ENCODE measurements at places on chromosomes 7 and 10.

- no peak for DNase-seq
Measured at GRCh38 chr7:131957338-131958020, 401.1 kb upstream of the PODXL start.

DNA sequence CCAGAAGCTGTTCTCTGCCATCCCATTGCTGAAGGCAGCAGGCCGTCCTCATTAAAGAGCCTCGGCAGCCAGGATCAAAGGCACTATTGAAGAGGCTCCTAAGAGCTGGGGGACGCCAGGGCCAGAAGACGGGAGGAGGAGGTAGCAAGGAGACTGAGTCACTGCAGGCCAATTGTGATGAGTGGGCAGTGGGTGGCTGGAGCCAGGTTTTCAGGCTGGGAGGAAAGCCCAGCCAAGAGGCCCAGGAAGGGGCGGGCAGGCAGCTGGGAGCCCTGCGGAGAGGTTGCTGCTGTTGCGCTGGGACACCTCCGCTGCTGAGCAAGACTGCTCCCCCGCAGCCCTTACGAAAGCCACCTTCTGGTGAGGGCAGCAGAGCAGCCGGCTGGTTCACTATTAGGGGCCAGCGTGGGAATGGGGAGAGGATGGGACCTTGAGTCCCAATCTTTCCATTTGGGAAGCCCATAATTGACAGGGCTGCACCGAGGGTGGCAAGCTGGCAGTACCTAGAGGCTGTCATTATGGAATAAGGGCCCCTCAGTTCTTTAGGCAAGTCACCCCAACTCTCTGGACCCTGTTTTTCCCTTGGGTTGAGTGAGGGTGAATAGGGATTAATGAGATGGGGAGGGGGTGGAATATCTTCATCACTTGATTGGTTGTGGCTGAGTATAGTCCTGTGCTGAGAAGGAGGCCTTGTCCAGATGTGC lies 48.4 kb downstream of the UNC5B start:
- no peak for DNase-seq

DNA sequence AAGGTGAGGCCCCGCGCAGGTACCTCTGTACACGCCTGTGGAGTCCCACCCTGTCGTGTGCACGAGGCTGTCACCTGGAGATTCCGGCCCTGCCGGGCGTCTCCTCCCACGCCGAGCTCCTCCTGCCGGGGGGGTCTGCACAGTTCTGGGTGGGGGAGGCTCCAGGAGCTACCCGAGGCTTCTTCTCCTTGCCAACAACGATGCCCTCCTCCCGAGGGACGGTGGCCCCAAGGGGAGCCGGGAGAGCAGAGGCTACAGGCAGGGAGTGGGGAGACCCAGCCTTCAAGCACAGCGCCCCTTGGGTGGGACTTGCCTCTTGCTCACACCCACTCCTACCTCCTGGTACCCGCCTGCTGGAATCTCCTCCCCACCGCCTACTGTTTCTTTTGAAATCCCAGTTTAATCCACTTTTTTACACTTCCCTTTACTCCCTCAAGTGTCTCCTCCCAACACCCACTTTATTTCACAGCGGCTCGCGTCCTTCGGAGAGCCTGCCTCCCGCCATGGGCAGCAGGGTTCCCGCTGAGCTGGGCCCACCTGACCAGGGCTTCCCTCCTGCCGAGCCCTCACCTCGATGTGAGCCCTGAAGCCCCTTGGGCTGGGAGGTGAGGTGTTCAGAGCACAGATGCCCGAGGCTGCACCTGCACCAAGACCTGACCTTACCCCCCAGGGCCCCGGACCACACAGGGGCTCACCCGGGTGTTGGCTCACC lies 338.1 kb downstream of the DNAJB6 start:
- DNase-seq, result no peak

DNA sequence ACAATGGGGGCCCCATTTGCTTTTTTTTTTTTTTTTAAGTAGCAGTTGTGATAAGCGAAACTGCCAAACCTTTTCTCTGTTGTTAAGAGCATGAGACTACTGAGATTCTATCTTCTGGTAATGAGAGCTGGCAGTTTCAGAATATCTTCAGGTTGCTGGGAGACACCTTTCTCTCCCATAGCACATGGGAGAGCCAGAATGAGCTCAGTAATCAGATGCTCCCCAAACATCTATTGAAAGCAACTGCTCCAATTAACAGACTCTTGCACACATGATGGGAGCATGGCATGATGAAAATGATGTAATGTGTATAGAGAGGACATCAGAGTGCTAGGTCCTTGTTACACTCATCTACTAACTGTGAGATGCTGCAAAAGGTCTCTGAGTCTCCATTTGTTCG lies 18.8 kb downstream of the MYO3A start:
- no peak for DNase-seq

GRCh38 chr7:36372156-36372555 lies 17.5 kb upstream of the ANLN start:
- DNase-seq, result no peak

DNA sequence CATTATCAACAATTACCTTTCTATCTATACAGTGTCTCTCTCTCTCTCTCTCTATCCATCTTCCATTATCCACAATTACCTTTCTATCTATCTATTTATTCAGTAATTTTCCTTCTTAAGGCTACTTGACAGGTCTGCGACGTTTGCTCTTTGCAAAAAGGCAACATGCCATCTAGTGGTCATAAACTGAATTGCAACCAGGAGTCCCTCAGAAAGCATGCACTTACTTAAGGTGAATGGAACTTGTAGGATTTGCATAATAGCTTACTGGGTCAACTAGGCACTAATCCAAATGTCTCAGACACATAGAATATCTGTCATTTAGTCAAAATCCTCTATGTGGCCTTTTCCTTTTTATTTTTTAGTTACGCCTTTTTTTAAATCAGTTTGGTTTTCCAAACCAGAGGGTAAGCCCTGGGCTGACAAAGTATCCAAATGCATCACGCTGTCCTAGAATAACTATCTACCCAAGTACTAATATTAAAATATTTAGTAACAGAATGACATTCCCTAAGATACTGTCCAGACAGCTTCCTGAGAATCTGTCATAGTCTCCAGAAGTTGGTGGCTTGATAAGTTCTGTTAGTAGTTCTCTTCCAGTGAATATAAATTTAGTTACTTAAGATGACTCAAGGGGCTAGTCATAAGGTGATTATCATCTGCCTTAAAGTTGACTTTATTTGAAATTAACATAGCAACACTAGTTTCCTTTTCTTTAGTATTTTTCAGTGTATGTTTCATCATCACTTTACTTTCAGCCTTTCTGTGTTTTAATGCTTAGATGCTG lies 208.3 kb downstream of the PPP1R3A start:
- peak; percentile 40 for DNase-seq

- peak; percentile 35 for DNase-seq
Measured at GRCh38 chr7:119175911-119176627, 951.6 kb downstream of the ANKRD7 start.

DNA sequence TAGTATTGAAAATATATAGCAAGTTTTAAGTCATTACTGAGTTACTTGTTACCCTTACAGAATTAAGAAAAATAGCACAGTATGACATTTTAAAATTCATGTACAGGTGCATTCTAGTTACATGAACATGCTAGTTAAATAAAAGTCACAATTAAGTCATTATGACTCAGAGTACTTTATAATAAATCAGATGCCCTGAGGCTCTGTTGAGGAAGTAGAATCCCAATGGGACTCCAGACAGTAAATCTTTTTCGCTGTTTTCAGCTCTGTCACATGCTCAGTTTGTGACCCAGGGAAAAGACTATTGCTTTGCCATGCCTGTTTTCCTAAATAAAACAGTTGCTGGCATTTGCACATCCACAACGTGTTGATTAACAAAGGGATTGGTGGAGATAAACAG lies 21.0 kb downstream of the NUDT13 start:
- no peak for DNase-seq

- no peak for DNase-seq
Measured at GRCh38 chr7:141562036-141562435, 10.8 kb downstream of the AGK start.

GRCh38 chr7:5755704-5756504 lies 25.6 kb downstream of the RNF216 start:
- no peak for DNase-seq

DNA sequence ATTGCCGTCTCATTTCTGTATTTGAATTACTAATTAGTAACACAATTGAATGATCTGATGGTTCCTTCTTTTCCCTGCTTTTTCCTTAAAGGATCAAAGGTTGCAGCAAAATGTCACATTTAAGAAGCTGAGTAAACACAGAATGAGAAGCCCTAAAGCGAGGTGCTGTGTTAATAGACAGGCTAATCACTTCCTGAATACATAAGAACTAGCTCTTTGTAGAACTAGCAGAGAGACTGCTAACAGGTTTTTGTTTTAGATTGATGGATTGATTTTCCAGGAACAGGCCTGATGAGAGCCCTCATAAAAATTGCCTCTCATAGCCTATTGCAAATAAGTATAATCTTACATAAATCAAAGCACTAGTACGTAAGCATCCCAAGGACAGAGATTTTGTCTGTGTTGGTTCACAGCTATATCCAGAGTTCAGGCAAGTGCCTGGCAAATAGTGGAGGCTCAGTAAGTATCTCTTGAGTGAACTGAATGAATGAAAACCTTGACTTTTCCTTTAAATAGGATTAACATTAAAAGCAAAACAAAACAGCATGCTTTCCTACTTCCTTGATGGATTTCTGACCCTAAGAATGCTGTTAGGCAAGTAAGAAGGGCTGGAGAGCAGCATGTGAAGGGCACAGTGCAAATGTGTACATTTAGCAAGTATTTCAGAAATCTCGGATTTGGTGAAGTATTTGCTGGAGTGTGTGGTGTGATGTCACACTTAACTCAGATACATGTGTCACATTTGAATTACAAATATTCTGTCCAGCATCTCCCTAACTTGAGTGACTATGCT lies 3.3 kb downstream of the TMEM229A start:
- no peak for DNase-seq

DNA sequence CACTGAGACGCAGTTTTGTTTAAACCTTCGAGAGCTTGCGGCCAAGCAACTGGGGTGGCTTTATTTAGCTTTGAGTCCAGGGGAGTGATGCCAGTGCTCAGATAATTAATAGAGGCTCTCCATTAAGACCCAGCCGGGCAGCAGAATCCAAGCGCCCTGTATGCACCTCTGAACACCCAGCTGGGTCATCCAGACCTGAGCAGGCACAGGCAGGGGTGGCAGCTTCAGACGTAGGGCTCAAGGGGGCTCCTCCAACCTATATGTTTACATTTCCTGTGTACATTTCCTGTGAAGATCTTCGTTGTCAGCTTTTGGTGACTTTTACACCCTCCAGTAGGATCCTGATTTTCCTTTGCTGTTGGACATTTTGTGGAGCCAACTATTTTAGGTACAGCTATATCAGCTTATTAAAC lies 719.5 kb downstream of the LRMDA start:
- no peak for DNase-seq

GRCh38 chr7:151398446-151399304 lies 11.2 kb downstream of the WDR86 start:
- DNase-seq, result no peak

DNA sequence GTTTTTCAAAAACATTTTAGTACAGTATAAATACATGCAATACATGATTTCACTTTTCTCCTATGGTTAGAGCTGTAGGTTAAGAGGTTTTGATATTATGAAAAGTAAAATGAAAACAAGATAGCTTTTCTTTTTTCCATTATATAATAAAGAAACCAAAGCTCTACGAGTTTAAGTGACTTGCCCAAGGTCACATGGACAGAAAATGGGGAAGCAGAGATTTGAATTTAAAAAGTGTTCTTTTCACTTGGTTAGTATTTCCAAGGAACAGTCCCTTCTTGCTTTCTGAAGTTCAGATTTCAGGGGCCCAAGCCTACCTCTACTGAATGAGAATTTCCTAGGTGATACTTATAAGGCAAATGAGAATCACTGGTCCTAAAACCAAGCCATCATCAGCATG lies 13.2 kb upstream of the MAP3K8 start:
- DNase-seq, result no peak

GRCh38 chr10:16989826-16990293 lies 139.8 kb downstream of the CUBN start:
- DNase-seq, result no peak

GRCh38 chr10:89431977-89432376 lies 17.6 kb downstream of the IFIT5 start:
- no peak for DNase-seq

- no peak for DNase-seq
Measured at GRCh38 chr7:119733127-119733879, 539.7 kb upstream of the KCND2 start.

GRCh38 chr7:149804106-149804505 lies 30.7 kb upstream of the ZNF467 start:
- DNase-seq, result no peak

GRCh38 chr10:128606055-128606454 lies 479.8 kb upstream of the MKI67 start:
- DNase-seq, result no peak

DNA sequence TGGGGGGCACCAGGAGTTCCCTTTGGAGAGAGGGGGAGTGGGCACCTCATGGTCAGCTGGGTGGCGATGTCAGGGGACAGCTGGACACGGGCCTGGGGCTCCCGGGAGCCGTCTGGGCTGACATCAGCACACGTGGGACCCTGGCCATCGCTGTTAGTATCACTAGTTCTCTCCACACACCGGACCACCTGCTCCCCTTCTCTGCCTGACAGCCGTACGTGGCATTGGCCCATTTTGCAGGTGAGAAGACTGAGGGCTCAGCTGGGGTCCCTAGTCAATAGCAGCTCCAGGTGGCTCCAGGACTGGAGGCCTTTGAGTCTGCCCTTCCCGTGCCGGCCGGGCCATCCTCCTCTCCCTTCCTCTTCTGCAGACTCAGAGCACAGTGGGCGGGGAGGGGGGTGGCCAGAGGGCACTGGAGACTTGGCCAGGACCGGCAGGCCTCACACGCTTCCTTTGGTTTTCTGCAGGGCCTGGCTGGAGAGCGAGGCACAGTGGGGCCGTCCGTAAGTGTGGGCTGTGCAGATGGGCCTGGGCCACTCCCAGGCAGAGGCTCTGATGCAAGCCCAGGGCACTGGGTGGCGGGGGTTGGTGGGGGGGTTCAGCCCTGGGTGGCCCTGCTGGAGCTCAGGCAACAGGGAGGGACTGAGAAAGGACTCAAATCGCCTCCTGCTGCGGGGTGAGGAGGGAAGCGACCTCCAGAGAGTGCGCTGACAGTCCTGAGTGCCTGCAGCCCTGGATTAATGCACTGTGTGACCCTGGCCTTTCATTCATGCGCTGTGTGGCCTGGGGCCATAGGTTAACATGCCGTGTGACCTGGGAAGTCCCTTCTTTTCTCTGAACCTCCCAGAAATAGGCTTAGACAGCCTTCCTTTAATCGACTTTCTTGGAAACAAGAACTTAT lies 78.2 kb downstream of the MYL10 start:
- DNase-seq, result no peak

GRCh38 chr7:157832421-157832820 lies 495.6 kb downstream of the DNAJB6 start:
- no peak for DNase-seq

DNA sequence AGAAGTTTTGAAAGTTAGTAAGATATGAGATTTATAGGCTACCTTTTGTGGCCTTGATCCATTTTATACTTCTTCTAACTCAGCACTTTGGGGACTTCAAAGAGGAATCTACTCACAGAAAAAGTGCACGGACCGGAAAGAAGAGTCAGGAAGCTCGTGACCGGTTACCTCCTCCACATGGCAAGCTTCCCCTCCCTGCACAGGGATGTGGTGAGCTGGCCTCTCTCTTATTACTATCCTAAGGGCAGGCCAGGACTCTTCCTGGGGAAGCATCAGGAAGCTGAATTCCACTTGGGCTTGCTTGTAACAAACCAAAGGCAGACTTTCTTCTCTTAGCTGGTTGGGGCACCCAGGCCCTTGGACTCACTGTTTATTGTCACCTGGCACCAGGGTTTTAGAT lies 170.8 kb upstream of the GLI3 start:
- DNase-seq, result no peak
